ENCODE measurements at places on chromosomes 3 and 15.

DNA sequence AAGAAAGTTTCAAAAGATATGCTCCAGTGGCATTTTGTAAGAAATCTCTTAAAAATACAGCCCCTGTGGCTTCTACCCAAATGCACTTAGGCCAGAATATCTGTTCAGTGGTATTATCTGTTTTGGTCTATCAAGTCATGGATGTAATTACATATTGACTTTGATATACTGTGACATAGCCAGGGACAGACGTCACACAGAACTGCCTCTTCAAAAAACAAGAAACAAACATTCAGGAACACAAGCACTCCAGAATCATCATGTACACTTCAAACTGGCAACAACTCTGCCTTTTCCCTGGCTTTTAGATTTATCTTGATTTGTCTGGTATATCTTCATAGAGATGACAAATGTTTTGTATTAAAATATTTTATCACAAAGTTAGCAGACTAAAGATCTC lies 240.3 kb downstream of the IL5RA start:
- no peak for DNase-seq

GRCh38 chr3:156836701-156837100 lies 10.5 kb downstream of the LEKR1 start:
- no peak for DNase-seq

DNA sequence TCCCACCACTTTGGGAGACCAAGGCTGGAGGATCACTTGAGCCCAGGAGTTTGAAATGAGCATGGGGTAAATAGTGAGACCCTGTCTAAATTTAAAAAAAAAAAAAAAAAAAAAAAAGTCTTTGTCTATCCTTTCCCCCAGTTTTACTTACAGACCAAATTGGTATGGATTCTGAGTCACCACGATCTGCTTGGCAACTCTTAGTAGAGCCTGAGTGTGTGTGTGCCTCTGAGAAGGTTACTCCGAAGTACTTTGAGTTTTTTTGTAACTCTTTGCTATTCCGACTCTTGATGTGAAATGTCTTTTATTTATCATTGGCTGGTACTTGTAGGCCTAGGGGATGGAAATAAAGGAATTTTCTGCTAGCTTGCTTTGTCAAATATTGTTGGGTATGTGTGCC lies 63.3 kb downstream of the RBM6 start:
- DNase-seq = peak; percentile 9

- DNase-seq = peak; percentile 81
Observed at GRCh38 chr3:98980915-98981596, 79.6 kb upstream of the DCBLD2 start.
